ENCODE measurements at places on chromosomes 1 and 21.

GRCh38 chr1:61491497-61491896, 233.4 kb downstream of the TM2D1 start:
- peak; percentile 41 for DNase-seq

DNA sequence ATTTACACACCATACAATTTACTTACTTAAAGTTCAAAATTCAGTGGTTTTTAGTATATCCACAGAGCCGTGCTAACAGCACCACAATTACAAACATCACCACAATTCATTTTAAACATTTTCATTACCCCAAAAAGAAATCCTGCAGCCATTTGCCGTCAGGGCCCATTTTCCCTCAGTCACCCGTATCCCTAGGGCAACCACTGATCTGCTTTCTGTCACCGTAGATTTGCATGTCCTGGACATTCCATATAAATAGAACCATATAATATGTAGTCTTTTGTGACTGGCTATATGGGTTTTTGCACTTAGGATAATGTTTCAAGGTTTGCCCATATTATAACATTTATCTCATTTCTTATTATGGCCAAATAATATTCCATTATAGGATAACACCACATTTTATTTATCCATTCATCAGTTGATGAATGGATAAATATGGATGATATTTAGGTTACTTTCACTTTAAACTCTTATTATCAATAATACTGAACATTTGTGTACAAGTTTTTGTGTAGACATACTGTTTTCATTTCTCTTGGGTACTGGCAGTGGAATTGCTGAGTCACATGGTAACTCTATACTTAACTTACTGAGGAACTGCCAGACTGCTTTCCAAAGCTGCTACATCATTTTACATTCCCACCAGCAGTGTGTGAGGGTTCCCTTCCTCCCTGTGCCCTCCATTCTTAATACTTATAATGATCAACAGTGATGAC, 68.9 kb downstream of the ST3GAL3 start:
- peak; percentile 90 for DNase-seq

GRCh38 chr1:108612496-108612895, 48.4 kb downstream of the HENMT1 start:
- DNase-seq: no peak

GRCh38 chr1:166079276-166079675, 87.5 kb downstream of the FAM78B start:
- no peak for DNase-seq

DNA sequence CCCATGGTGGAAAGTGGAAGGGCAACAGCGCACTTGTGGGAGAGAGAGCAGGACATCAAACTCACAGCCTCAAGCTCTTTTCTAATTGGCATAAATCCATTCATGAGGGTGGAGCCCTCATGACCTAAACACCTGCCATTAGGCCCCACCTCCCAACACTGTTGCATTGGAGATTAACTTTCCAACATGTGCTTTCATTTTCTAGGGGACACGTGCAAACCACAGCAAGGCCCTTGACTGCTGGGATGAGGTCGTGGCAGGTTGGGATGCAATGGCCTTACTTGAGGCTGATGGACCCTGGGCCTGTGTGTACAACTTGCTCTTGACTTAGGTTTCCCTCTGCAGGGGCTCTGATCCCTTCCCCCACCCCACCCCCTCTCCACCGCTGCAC, 35.9 kb upstream of the NEK2 start:
- DNase-seq: no peak

GRCh38 chr1:182957902-182958395, 5.0 kb upstream of the SHCBP1L start:
- no peak for DNase-seq

All from iris pigment epithelial cell (primary cell).